ENCODE measurements at places on chromosomes 2 and 18.

DNA sequence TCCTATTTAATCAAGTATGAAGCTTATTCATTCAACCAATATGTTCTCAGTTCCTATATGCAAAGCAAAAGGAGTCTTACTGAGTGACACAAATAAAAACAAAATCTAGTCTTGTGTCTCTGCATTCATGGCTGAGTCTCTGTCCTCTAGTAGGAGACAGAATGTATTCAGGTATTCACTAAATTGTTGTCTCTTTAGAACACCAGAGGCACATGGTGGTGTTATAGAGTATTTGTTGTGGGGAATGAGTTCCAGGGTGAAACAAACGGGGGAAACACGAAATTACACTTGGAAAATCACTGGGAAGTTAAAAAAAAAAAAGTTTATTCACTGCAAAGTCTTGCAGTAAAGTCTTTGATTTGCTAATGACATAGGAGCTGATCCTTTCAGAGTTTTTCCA is 131.7 kb upstream of the FSHR start:
- no peak for DNase-seq

DNA sequence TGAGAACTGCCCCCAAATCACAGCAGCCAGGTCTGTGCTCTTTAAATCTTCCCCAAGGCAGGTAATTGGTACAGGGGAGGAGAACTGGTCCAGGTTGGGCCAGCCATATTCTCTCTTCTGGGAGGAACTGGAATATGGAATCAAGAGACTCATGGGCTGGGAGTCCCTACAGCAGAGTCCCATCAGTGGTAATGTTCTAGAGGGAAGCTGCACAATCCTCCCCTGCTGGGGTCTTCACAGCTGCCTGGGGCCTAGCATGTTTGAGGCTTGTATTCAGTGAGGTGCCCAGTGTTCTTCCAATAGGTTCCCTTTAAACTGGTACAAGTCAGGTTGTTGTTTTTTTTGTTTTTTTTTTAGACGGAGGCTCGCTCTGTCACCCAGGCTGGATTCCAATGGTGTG is 21.1 kb upstream of the EGR4 start:
- no peak for DNase-seq

GRCh38 chr18:59065684-59066083 is 74.0 kb upstream of the SEC11C start:
- DNase-seq, result no peak

DNA sequence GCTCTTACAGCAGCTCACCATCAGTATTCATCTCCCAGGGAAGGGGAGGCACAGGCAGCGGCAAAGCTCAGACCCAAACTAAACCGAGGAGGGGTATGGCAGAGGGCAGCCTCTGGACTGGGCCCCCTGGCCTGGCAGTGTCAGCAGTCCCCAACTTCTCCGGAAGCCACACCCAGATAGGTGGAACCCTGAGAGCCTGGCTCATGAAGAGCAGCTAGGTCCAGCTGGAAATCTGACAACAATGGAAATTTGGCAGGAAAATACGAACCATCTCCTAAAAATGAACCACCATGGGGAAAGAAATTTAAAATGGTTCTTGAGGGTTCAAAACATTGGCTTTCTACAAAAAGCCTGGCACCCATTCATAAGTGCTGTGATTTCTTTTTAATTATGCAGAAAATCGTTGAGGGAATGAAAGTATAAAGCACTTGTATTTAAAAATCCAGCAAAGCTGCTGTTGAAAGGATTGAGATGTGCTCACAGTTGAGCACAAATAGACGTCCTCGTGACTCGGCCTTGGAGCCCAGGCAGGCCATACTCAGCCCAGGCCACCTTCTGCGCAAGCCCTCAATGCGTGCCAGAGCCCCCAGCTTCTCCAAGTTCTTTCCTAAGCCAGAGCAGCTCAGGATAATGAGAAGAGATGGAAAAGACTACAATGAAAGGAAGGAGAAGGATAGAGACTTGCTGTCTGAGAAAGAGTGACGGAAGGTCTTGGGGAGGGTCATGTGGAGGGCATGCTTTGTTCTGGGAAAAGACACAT is 93.0 kb downstream of the COL6A3 start:
- DNase-seq, result no peak

GRCh38 chr18:58087928-58088690 is 44.1 kb downstream of the NEDD4L start:
- no peak for DNase-seq

GRCh38 chr2:109316091-109316490 is 187.1 kb downstream of the SH3RF3 start:
- DNase-seq, result no peak

DNA sequence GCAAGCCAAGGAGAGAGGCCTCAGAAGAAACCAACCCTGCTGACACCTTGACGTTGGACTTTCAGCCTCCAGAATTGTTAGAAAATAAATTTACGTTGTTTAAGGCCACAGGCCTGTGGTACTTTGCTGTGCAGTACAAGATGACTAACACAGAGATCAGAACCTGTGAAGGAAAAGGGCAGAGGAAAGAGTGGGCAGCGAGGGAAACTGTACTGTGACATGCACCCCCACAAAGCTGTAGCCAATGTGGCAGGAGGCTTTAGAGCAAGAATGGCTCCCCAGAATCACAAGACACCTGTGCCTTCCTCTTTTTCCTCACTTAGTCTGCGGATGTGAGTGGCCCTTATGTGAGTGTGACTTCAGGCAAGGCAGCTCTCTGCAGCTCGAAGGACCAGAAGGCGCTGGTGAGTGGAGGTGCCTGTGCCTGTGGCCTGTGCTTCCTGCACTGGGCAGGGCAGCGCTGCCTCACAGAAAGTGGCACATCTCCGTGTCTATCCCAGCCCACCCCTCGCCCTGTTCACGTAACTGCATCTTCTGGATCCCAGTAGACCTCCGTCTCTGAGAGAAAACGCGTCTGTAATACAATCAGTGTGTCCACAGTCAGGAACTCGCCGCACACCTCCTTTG is 89.5 kb downstream of the MRPS9 start:
- DNase-seq, result no peak

- no peak for DNase-seq
Measured at GRCh38 chr2:72708236-72708635, 117.6 kb downstream of the EXOC6B start.

DNA sequence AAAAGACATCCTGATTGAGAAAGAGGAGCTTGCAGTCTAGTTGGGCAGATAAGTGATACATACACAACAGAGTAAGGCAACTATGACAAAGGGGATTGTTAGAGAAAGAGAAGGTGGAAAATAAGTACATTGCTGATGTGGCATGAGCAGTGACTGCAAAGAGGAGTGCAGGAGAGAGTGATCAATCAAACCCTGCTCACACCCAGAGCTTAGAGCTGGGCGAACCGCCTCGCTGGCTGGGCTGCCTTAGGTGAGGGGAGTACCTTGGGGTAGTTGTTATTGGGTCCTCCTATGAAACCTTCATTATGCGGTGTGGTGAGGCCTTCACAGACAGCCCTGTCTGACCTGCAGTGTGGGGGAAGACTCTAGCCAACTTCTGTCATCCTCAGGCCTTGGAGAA is 161.7 kb downstream of the FHOD3 start:
- no peak for DNase-seq

- DNase-seq, result no peak
Measured at GRCh38 chr2:18123211-18123570, 244.7 kb downstream of the KCNS3 start.

DNA sequence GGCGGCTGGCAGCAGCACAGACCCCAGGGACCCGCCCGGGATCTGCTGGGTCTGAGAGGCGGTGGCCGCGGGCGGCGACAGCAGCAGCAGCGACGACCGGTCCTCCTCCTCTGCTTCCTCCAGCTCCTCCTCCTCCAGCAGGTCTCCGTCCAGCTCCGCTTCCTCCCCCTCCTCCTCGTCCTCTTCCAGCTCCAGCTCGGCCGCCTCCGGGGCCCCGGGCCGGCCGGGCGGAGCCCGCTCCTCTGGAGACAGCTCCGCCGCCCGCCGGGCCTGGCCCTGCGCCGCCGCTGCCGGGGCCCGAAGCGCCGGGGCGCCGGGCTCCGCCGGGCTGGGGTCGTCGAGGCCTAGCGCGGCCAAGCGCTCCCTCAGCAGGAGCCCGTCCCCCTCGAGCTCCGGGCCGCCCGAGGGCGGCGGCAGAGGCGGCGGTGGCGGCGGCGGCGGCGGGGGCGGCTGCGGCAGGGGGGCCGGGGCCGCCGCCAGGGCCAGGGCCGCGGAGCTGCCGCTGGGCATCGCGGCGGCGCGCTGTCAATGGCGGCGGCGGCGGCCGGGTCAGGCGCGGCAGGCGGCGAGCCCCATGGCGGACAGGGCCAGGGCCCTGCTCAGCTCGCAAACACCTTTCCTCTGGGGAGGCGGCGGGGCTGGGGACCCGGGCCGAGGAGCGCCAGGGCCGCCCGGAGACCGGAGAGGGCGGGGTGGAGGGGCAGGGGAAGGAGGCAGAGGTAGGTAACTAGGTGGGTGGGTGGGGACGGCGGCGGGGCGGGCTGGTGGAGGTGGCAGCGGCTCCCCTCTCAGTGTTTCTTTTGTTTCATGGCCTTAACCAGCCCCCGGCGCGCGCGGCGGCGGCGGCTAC is 445 bp downstream of the MEX3C start:
- peak; percentile 20 for DNase-seq

DNA sequence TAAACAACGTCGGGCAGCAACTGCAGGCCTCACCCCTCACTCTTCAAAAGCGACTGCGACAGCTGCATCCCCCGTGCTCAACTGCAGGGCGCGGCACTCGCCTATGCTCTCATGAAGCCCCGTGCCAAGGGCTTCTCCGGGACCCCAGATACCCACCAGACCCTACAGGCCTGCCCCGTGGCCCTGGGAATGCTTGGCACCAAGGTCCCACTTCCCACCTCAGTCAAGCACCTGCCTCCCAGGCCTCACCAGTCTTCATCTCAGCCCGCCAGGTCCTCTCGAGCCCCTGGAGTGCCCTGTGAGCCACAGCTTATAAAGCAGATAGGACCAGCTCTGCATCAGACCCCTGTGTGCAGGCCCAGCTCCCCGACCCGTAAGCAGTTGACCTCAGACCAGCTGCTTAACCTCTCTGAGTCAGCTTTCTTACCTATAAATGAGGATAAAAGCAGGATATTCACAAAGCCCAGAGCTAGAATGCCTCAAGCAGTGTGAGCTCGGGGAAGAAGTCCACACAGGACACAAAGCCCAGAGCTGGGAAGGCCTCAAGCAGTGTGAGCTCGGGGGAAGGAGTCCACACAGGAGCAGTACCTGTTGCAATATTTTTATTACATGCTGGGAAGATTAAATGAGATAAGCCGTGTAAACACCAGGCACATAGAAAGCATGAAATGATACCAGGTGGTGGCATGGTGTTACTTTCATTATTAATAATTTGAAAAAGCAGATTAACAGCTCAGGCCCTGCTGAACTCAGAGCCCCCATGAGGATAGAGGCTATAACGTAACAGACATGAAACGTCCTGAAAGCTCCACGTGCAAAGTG is 96.9 kb downstream of the HDAC4 start:
- no peak for DNase-seq

- no peak for DNase-seq
Measured at GRCh38 chr2:9033385-9034168, 30.1 kb upstream of the MBOAT2 start.

DNA sequence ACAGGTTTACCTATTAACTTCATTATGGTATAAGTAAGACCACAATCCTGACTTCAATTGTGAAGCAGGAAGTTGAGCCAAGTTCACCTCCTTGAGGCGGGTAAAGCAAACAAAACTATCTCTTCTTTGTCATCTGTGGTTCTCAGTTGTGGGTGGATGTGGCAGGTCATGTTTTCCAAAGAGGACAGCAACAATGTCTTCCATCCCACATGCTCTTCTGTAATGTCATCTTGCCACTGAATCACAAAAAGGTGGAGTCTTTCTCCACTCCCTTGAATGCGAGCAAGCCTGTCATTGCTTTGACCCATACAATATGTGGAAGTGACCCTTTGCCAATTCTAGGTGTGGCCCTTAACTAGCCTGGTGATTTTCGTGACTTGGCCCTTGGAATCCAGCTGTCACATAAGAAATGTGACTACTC is 98.7 kb downstream of the GRB14 start:
- no peak for DNase-seq

DNA sequence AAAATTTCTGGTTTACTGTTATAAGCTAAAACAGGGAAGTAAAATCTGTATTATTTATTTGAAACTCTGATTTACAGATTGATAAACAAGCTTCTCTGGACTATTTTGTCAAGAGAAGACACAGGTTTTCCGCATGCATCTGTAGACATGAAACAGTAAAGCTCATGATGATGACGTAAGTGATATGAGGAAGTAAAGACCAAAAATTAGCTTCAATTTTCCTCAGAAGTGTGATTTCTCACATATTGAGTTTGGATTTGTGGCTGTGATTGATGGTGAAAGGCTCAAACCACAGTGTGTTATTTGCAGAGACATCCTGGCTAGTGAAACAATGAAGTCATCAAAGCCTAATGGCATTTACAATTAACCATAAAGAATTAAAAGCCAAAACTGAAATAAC is 12.6 kb upstream of the LONRF2 start:
- no peak for DNase-seq

- no peak for DNase-seq
Measured at GRCh38 chr18:48430150-48430549, 21.0 kb upstream of the ZBTB7C start.

GRCh38 chr18:22627506-22627905 is 209.8 kb upstream of the CTAGE1 start:
- no peak for DNase-seq

DNA sequence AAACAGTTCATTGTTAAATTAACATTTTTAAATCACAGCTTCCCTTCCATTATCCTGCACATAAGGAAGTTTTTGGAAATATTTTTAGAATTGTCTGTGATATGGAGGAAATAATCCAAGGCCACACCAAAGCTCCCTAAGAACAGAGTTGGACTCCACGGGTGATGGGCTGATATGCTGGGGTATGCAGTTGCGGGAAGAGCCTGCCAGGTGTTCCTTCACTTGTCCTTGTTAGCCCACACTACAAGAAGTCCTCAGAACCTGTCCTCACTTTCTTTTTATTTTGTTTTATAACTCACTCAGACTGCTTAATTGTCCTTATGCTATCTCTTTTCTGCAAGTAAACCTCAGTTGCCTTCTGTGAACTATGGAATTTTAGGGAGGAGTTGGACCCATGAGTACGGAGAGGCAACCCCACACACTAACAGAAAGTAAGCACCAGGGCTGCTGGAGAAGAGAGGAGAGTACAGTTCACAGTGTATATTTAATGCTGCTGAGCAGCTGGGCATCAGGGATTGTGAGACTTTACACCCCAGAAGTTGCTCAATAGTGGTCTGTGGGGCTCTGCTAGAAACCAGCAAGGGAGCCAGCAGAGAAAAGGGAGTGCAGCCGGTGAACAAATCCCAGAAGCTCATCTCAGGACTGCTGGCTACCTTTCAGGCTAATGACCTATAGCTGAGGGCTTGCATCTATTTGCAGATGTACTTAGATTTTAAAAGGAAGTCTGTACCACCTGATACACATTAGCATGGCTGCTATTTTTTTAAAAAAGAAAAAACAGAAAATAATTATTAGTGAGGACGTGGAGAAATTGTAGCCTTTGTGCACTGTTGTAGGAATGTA is 280.1 kb upstream of the STON1 start:
- no peak for DNase-seq

GRCh38 chr2:12731701-12732280 is 15.1 kb downstream of the TRIB2 start:
- DNase-seq, result no peak

DNA sequence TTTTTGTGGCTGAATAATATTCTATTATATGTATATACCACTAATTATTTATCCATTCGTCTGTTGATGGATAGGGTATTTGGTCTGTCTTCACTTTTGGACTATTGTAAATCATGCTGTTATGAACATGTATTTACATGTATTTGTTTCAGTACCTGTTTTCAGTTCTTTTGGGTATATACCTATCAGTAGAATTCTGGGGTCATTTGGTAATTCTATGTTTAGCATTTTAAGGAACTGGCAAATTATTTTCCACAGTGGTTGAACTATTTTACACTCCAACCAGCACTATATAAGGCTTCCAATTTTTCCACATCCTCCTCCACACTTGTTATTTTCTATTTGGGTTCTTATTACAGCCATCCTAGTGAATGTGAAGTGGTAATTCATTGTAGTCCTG is 12.4 kb upstream of the TANK start:
- DNase-seq, result no peak
